ENCODE measurements at places on chromosomes 5 and 9. TPM values are rescaled to one million over a fixed set of nuclear protein-coding genes. Genes with fewer than 3 reads are reported as not detected.
A peak's percentile ranks its signal among the peaks of the same experiment; 100 is the strongest.

DNA sequence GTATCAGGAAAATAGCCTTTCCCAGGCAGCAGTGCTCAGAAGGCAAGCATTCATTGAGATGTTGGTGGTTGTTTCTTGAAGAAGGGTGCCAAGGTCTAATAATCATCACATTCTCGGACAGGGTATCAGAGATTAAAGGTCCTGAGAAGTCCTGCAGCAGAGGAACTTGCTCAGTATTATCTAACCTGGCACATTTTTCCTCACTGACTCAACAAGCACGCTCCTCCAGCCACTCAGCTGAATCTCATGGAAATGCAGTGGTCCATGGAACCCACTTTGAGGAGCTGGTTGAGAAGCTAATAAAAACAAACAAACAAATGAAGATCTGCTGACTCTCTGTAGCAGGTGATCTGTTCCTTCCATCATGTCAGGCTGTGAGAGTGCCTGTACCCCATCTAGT is 35.3 kb upstream of the ICE1 start:
- no peak for DNase-seq
- no peak overlapping the region for H3K27ac ChIP-seq

- peaks cover 8% of the 10 kb centered on the region for H3K4me1 ChIP-seq
- no peak overlapping the region for H3K27ac ChIP-seq
- no peak for DNase-seq
Measured at GRCh38 chr5:167561796-167562195, 729.6 kb upstream of the WWC1 start.

The NRARP gene
- 20.7 TPM for total RNA-seq

GRCh38 chr5:67163231-67163756 is 33.3 kb downstream of the CD180 start:
- no peak overlapping the region for H3K27ac ChIP-seq
- H3K36me3 ChIP-seq, result no peaks in the 10 kb centered on the region
- H3K4me1 ChIP-seq, result no peaks in the 10 kb centered on the region
- H3K4me3 ChIP-seq, result no peak overlapping the region

GRCh38 chr9:109641372-109641659 is 138.7 kb upstream of the PALM2AKAP2 start:
- DNase-seq, result no peak
- peak overlapping the region; percentile 61 for H3K4me3 ChIP-seq
- H3K27me3 ChIP-seq, result peaks cover 64% of the 10 kb centered on the region
- H3K27ac ChIP-seq, result no peak overlapping the region
- H3K36me3 ChIP-seq, result no peaks in the 10 kb centered on the region

The MYOT gene
- total RNA-seq, result not detected

DNA sequence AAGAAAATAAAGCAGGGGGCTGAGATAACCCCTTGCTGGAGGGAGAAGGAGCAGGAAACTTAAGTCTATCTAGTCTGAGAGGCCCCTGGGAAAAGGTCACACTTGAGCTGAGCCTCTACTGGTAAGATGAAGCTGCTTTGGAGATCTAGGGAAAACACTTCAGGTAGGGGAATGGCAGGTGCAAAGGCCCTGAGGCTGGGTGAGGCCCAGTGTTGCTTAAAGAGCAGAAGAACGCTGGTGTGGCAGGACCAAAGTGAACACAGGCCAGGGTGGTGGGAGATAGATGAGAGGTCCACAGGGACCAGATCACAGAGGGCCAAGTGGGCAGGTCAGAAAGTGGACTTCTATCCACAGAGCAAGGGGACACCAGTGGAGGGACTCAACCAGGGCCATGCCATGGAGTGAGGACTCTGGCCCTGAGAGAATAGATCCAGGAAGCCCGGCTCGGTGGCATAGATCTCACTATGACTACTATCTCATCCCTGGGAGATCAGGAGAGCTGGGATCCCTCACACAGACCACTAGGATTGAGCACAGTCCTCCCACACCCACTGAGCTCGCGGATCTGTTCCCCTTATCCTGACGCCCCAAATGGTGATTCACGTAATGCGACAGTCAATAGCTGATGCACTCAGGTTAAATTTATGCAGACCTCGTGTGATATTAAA is 17.6 kb upstream of the NEURL1B start:
- H3K4me3 ChIP-seq, result no peak overlapping the region
- no peak overlapping the region for H3K27ac ChIP-seq
- H3K4me1 ChIP-seq, result peaks cover 13% of the 10 kb centered on the region
- H3K36me3 ChIP-seq, result no peaks in the 10 kb centered on the region
- H3K27me3 ChIP-seq, result no peaks in the 10 kb centered on the region

The PRLR gene
- total RNA-seq, result 0.51 TPM

- H3K36me3 ChIP-seq, result no peaks in the 10 kb centered on the region
- H3K4me3 ChIP-seq, result no peak overlapping the region
- no peaks in the 10 kb centered on the region for H3K27me3 ChIP-seq
- no peak overlapping the region for H3K27ac ChIP-seq
- no peak for DNase-seq
Measured at GRCh38 chr9:82108474-82108873, 119.9 kb downstream of the SPATA31D1 start.

- H3K4me1 ChIP-seq, result no peaks in the 10 kb centered on the region
- H3K27ac ChIP-seq, result no peak overlapping the region
- no peak for DNase-seq
- no peaks in the 10 kb centered on the region for H3K36me3 ChIP-seq
Measured at GRCh38 chr5:41246376-41246775, 33.0 kb upstream of the C6 start.

DNA sequence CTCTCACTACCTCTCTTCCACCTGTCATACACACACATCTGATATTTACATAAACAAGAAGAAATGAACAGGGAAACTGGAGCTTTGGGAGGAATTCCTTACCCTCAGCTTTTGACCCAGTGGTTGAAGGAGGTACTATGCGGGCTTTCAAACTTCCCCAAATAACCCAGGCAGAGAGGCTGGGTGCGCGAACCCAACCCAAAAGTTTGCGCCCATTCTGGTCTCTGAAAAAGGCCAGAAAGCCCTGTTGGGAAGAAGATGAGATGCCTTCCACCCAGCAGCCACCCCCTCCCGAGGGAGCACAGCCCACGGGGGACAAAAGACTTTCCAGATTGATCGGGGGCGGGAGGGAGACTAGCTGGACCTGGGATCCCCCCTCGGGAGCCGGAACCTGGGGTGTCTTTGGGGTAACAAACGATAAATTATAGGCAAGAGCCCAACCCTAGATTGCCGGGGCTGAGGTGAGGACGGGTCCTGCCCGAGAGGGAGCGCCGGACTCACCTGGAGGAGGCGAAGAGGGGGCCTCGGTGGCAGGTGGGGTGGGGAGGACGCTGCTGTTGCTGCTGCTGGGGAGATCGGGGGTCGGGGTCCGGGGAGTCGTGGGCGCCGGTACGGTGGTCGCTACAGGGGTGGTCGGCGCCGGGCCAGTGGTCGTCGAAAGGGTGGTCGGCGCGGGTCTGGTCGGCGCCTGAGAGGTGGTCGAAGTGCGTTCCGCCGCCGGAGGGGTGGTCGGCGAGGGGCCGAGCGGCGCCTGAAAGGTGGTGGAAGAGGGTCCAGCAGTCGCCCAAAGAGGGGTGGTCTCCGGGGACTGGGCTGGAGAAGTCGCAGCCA is 798 bp downstream of the MEGF9 start:
- peaks cover 17% of the 10 kb centered on the region for H3K27me3 ChIP-seq
- DNase-seq, result peak; percentile 18
- H3K27ac ChIP-seq, result no peak overlapping the region
- H3K36me3 ChIP-seq, result no peaks in the 10 kb centered on the region
- H3K4me1 ChIP-seq, result peaks cover 25% of the 10 kb centered on the region

The UBAP1 gene
- total RNA-seq, result 21.7 TPM

The TRIM7 gene
- total RNA-seq, result not detected

The PRDM9 gene
- total RNA-seq, result not detected

The FOXD4 gene
- total RNA-seq, result not detected

GRCh38 chr9:136243631-136244030 is 2.0 kb downstream of the QSOX2 start:
- no peaks in the 10 kb centered on the region for H3K36me3 ChIP-seq
- H3K4me3 ChIP-seq, result no peak overlapping the region
- H3K27me3 ChIP-seq, result peaks cover 9% of the 10 kb centered on the region
- H3K27ac ChIP-seq, result no peak overlapping the region
- no peak for DNase-seq
- H3K4me1 ChIP-seq, result peaks cover 26% of the 10 kb centered on the region

- no peaks in the 10 kb centered on the region for H3K36me3 ChIP-seq
- no peaks in the 10 kb centered on the region for H3K27me3 ChIP-seq
- no peaks in the 10 kb centered on the region for H3K4me1 ChIP-seq
Measured at GRCh38 chr9:138094028-138094427, 216.4 kb downstream of the CACNA1B start.

DNA sequence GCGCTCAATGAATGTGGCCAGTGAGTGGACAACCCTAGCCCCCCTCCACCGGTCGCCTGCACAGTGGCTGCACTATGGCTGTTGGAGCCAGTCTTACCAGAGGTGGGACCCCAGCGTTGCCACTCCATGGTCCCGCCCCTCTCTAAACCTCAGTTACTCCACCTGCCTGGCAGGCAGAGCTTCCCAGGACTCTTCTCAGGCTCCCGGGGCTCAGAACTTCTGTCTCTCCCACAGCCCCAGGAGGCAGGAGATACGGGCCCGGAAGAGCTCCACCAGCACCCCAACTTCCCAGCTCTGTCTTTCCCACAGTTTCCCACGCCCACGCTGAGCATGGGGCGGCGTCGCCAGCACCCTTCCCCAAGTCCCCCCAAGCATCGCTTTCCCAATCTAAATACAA is 975 bp downstream of the RASGEF1C start:
- H3K4me3 ChIP-seq, result peak overlapping the region; percentile 54
- no peak overlapping the region for H3K27ac ChIP-seq
- peak; percentile 11 for DNase-seq
- H3K36me3 ChIP-seq, result no peaks in the 10 kb centered on the region
- no peaks in the 10 kb centered on the region for H3K4me1 ChIP-seq

DNA sequence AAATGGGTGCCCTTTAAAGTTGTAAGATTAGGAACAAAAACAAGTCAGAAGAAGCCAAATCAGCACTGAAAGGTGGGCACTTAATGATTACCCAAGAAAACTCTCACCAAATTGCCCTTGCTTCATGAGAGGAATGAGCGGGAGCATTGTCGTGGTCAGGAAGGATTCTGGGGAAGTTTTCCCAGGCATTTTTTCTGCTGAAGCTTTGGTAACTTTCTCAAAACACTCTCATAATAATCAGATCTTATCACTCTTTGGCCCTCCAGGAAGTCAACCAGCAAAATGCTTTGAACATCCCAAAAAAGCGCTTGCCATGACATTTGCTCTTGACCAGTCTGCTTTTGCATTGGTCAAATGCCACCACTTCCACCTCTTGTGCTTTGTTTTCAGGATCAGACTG is 10.4 kb upstream of the PCDHGC3 start:
- no peak overlapping the region for H3K4me3 ChIP-seq
- no peaks in the 10 kb centered on the region for H3K4me1 ChIP-seq
- no peak overlapping the region for H3K27ac ChIP-seq

DNA sequence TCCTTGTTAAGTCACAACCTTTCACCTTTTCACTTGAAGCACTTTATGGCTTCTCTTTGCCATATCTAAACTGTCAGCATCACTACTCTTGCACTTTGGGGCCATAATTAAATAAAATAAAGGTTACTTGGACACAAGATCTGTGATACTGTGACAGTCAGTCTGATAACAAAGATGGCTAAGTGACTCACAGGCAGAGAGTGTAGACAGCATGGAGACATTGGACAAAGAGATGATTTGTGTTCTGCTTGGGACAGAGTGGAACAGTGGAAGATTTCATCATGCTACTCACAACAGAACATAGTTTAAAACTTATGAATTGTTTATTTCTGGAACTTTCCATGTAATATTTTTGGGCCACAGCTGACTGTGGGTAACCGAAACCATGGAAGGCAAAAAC is 81.7 kb upstream of the SMC5 start:
- H3K4me3 ChIP-seq, result no peak overlapping the region
- no peak overlapping the region for H3K27ac ChIP-seq
- H3K27me3 ChIP-seq, result no peaks in the 10 kb centered on the region
- no peak for DNase-seq

The VLDLR gene
- total RNA-seq, result 16.4 TPM

The SPATA31E1 gene
- total RNA-seq, result not detected

- no peak for DNase-seq
- H3K27me3 ChIP-seq, result no peaks in the 10 kb centered on the region
- no peak overlapping the region for H3K27ac ChIP-seq
- no peak overlapping the region for H3K4me3 ChIP-seq
- no peaks in the 10 kb centered on the region for H3K36me3 ChIP-seq
Measured at GRCh38 chr9:121857928-121858327, 206.5 kb downstream of the DAB2IP start.
